ENCODE measurements at places on chromosomes 2 and 18.

DNA sequence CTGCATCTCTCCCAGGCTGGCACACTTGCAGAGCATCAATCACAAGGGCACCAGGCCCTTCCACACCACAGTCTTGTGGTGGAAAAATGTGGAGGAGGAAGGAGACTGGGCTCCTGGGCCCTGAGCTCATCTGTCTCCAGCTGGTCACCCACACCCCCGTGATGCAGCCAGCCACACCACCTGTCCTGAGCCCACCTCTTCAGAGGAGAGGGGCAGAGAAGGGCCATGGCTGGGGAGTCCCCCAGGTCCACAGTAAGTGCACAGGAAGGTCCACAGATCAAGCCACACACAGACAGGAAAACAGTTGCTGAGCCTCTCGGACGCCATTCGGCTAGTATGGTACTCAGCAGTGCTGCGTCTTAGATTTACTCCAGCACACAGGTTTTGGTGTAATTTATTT lies 203.5 kb upstream of the SALL3 start:
- no peak for DNase-seq

- no peak for DNase-seq
Measured at GRCh38 chr2:194105358-194105757, 1551.7 kb upstream of the SLC39A10 start.

DNA sequence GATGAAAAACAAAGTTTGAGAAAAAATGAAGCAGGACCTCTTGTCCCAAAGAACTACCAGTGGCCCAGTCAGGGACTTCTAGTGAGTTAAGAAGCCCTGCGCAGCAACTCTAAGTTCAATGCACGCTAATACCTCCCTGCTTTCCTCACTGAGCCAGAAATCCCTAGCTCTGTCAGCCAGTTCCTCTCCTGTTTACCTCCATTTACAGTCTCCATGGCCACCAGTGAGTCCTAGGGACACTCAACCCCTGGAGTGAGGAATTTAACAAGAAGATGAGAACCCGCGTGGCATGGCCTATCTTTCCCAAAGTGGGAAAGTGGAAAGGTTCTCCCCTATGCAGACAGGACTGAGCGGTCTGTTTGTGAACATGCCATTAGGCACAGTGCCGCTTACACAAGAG lies 31.0 kb downstream of the MRPL33 start:
- DNase-seq, result no peak

- DNase-seq, result no peak
Measured at GRCh38 chr2:25424426-25425028, 82.8 kb upstream of the DNMT3A start.

GRCh38 chr18:23099621-23100020 lies 35.7 kb upstream of the CABLES1 start:
- no peak for DNase-seq

DNA sequence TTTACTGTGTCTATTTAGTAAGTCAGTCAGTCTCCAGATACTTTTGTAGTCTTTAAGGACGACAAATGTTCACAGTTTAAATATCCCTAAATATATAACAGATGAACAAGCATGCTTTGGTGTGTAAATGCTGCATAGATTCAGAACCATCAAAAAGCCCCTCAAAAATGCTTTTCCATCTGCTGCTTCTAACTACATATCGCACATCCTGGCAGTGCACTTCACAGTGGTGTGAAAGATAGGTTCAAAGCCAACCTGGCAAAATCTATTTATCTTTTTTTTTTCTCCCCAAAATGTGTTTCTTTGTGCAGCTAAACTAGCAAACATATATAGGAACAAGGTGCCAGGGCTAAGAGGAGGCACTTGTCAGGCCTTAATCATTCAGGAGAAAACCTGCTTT lies 753.8 kb downstream of the PLCL1 start:
- DNase-seq, result no peak

DNA sequence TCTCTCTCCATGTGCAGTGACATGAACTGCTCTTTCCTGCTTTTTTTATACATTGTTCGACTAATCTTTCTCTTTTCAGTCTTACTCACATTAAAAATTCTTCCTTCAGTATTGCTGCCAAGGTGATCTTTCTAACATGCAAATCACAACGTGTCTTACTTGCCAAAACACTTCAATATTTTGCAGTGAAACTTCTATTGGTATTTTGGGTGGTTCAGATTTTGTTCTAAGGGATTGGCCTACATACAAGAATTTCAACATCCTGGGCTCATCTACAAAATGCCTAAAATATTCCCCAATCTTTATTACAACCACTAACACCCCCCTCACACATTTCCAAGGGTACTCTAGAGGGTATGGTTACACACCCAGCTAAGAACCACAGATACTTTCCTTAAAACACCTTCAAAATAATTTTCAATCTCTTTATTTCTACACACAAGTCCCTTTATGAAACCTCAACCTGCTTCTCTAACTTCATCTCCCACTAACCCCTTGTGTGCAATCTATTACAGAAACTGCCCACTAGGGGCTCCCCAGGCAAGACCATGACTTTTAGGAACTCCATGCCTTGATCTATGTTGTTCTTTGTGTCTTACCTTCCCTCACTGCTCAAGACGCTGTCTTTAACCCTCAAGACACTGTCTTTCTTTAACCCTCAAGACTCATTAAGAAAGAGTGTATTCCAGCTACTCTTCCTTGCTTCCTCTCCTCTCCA lies 50.9 kb downstream of the COL3A1 start:
- DNase-seq, result no peak

DNA sequence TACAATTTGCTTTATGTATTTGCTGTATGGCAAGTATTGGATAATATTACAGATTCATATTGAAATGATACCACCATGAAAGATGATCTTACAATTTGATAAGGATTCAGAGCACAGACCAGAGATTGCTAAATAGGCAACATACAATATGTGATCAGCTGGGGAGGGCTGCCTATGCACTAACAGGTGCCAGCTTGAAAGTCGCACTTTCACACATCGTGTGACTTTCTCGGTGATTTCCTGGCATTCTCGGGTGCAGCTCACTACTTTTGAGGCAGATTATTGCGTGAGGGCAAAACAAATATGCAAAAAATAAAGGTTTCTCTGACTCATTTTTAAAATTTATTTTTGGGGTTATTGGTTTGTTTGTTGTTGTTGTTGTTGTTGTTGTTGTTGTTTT lies 36.0 kb downstream of the RBMS1 start:
- DNase-seq, result no peak

DNA sequence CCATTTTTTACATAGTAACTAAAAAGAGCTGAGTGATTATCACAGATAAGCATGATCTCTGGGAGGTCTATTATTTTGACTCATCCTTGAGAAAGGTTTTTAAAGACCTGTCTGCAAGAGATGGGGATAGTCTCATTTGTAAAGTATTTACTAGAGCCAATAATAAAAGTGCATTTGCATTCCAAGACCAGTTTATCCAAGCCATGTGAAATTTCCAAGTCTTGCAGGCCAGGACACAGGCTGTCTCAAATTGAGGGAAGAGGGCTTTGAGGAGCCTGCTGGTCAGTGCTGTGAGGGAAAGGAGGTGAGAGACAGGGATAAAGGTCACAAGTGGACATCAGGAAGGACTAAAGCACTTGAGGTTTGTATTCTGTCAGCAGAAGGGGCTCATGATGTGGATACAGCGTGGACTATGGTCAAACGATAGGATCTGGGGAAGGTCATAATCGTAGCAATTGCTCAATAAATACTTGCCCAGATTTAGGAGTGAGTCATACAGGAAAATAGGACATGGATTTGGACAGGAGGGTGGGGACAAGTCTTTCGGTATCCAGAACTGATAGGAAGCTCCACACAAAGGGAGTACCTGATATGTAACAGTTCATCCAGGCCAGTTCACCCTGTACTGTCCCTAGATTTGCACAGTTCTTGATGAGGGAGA lies 6.6 kb upstream of the CDH2 start:
- DNase-seq, result no peak

DNA sequence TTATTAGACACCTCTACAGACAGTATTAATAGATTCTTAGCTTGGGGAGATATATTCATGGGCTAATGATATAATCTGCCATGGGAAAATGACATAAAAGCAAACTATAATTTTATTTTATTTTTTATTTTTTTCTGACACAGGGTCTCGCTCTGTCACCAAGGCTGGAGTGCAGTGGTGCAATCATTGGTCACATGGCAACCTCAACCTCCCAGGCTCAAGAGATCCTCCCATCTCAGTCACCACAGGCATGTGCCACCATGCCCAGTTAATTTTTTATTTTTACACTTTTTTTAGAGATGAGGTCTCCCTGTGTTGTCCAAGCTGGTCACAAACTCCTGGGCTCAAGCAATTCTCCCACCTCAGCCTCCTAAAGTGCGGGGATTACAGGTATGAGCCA lies 39.3 kb downstream of the RTN4 start:
- DNase-seq, result no peak

DNA sequence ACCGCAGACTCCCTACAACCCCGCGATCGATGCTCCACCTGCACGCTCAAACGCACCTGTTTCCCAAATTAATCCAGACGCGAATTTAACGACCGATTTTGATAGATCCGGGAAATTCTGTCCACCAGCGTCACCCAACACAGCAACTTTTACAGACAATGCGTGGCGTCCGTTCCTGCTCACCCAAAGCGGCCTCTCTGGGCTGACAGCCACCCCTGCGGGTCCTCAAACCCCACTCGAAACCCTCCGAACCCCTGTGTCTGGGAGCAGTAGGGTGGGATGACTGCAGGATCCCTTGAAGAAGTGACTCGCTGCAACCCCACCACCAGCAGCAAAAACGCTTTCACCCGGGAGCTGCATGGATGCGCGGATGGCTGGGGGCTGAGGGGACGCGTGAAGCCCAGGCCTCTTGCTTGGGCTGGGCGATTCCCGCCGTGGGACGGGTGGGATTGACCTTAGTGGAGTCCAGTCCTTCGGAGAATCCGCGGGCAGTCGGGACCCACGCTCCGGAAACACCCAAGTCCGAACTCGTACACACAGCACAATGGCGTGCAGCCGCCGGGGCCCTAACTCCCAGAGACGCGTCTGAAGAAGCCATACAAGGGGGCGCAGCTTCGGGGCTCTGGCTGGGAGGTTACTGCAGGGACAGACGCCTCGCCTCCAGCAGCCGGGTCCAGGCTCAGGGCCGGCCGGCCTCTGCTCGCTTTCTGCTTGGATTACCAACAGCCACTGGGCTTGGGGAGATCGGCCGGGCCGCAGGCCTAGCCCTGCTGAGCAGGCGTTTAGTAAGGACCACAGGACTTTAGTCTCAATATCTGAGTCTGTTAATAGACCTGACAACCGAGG lies 31.1 kb upstream of the ATP6V1B1 start:
- DNase-seq, result no peak

DNA sequence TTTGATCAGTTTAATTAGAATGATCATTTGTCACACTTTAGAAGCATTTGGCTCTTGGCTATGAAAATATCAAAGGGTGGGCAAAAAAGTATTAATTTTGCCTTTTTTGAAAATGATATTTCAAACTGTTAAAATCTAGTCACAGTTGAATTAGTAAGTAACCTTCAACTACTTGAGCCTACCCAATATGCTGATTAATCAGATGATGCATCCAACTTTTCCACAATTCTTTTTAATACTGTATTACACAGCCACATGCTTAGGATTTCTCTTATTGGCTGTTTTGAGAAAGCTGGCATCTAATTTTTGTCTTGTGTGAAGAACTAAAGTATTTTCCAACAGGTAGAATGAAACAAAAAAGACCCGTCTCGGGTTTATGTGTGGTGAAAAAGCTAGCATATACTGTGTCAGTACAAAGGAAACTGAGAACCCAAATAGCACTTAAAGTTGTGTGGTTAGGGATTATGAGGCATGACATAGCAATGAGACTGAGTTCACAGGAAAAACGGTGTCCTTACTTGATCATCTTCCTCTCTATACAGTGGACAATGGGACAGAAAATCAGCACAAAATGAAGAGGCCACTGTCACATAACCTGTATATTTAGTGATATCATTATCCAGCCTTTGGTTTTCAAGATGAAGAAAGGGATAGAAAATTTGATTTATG lies 11.7 kb downstream of the OSBPL6 start:
- no peak for DNase-seq

GRCh38 chr2:176729706-176730569 lies 460.7 kb downstream of the MTX2 start:
- DNase-seq, result no peak

DNA sequence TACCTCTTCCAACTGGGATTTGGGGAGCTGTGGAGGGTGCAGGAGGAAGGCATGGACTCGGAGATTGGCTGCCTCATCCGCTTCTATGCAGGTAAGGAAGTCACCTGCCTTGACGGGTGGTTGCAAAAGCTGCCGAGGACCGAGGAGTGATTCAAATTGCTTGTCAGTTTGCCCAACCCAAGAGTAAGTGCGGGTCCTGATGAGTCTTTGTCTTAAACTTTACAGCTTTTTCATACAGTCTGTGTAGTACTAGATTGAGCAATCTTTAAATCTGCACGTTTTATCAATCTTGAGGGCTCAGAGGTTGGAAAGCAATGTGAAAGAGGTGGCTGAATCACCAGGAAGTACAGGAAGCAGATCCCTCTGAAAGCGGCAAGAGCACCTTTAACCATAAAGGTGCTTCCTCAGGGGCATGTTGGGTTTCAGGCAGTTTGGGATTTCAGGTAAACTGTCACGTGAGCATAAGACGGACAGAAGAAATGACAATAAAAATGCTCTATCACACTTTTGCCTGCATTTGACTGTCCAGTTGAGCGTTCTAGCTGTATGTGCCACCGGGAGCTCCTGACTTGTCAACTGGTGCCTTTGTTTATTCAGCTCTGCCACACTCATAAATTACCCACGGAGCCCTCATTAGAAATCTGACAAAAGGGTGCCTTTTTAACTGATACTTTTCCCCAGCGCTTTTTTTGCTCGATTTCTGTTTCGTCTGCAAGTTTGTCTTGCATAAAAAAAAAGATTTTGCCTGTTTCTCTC lies 2.0 kb downstream of the PHLPP1 start:
- no peak for DNase-seq

DNA sequence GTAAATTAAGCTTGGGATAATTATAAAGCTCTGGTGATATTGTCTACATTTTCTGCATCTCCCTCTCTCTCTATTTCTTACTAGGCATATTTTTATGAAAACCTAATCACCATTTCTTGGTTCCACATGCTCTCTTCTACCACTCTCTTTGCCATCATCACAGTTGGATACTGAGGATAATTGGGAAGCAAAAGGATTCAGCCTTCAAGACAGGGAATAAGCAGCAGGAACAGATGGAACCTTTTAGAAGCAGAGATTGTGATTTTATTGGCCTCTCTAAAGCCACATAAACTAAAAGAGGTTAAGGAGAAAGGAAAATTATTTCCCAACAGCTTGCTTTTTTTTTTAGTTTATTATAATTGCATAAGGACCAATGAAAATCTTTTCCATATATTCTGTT lies 226.3 kb upstream of the SPHKAP start:
- DNase-seq, result no peak

- no peak for DNase-seq
Measured at GRCh38 chr18:2139691-2140090, 431.6 kb downstream of the METTL4 start.

DNA sequence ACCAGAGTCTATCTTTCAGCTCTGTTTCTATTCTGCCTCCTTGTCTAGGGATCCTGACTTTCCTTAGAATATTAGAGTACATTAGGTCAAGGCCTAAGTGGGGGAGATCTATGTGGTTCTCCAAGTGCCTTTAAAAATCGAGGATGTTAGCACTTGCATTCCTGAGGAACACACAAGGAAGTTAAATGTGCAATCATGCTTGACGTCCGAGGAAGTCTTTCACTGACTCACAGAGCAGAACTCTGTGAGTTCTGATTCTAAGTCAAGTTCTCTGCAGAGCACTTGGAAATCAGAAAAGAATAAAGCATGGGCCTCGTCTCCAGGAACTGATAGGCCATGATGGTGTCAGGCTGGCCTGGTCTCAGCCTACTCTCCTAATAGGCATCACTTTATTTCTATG lies 17.2 kb downstream of the FHOD3 start:
- DNase-seq, result no peak

Measured in stimulated activated CD8-positive, alpha-beta memory T cell treated with anti-CD3 and anti-CD28 coated beads, Interleukin-7, amount 100 ng/mL, for 24 hours (primary cell).